Epithelial cell of prostate (primary cell): ENCODE measurements at places on chromosomes 6 and 20.

DNA sequence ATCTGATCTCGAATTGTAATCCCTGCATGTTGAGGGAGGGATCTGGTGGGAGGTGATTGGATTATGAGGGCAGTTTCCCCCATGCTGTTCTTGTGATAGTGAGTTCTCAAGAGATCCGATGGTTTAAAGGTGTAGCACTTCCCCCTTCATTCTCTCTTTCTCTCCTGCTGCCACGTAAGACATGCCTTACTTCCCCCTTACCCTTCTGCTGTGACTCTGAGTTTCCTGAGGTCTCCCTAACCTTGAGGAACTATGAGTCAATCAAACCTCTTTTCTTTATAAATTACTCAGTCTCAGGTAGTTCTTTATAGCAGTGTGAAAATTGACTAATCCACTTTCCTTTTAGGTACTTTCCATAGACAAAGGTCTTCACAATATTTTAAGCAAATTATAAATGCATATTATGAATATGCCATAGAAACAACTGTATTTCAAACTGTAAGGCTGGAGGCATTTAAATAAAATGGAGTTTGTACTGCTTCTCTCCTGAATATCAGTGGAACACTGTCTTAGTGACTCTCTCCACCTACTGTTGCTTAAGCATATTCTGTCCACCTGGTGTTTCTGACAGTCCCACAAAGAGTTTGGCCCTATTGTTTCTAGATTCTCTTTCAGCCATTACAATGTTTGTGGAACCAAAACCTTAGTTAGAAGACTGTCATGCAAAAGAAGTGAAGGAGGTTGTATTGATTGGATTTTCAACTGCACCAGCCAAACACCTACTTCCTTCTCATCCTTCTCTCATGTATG, 24.3 kb upstream of the IL17A start:
- DNase-seq: no peak

DNA sequence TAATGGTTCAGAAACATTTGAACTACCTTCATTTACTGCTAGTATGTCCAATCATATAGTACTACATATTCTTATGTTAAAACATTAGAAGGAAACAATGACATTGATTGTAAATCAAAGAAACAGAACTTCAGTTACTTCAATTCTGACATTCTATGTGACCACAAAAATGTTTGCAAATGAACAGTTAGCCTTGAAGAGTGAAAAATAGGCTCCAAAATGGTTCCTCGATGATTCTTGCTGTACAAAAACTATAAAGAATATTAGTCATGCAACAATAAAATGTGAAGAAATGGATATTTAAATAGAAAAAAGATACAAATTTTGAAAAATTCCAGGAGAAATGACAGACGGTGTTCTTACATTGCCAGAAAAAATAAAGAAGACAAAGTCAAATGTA, 686.9 kb downstream of the BCKDHB start:
- no peak for DNase-seq

- no peak for DNase-seq
These were observed 22.0 kb upstream of the SLC2A12 start for GRCh38 chr6:134074151-134075055.

GRCh38 chr20:23857962-23858595, 21.5 kb downstream of the CST5 start:
- no peak for DNase-seq

- DNase-seq: no peak
These were observed 161.5 kb upstream of the MAN1A1 start for GRCh38 chr6:119511024-119511423.
